ENCODE measurements at places on chromosomes 16 and 17. TPM values are rescaled to one million over a fixed set of nuclear protein-coding genes. Genes with fewer than 3 reads are reported as not detected.

Gene ICAM2
- polyA plus RNA-seq = 6.0 TPM

Gene TP53TG3D
- 1.2 TPM for polyA plus RNA-seq

DNA sequence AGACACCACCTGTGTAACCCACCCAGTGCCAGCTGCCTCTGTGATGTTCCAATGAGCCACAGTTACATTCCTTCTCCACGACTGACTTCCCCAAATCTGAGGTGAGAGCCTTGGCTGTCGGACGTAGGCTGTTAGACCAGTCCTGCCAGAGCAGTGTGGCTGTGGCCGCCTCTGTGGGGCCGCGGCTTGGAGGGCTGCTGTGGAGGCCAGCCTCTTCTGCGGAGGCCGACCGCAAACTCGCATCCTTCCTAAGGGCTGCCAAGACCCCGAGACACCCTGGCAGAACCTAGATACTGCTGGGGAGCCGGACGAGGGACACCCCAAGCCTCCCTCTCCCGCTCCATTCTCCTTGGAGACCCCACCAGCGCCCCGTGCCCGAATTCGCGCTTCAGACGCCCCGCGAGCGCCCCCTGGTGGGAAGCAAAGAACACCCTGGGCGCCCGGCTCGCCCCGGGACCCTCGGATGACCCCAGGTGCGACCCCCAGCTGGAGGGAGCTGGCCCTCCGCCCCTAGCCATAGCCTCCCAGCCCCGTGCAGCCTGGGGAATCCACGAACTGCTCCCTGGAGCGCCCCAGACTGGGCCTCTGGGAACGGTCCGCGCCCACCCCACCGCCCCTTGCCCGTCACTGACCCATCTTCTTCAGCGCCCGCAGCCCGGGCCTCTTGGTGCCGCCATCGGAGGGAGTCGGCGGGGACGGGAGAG lies 547 bp downstream of the PLCD3 start:
- DNase-seq = peak; percentile 79

DNA sequence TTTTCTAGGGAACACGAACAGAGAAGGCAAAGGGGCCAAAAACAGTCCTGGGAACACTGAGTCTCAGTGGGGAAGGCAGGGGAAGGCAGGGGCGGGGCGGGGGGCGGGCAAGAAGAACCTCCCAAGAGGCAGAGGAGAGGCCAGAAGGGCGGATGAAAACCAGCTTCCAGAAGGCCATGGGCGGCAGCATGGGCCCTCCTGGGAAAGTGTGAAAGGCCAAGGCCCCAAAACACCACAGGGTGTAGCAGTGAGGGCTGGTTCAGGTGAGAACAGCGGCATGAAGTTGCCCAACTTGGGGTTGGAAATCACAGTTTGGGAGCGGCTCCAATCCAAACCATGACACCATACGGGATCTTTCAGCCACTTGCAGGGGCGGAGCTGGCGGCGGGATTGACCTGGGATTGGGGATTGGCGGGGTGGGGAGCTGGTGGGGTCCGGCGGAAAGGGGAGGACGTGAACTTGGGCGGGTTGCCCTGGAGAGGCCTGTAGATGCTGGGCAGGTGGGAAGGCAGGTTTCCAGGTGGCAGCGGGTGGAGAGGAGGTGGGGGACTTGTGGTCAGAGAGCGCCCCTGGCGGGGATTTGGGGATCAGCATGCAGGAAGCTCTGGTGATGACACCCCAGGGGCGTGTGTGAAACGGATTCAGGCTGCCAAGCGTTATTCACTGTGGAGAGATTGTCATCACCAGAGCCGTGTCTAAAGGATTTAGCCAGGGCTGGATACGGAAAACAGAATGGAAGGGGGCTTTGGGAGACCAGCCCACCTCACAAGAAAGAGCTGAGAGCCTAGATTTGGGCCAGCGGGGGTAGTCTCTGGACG lies 80.9 kb downstream of the ARHGAP23 start:
- DNase-seq = peak; percentile 90

DNA sequence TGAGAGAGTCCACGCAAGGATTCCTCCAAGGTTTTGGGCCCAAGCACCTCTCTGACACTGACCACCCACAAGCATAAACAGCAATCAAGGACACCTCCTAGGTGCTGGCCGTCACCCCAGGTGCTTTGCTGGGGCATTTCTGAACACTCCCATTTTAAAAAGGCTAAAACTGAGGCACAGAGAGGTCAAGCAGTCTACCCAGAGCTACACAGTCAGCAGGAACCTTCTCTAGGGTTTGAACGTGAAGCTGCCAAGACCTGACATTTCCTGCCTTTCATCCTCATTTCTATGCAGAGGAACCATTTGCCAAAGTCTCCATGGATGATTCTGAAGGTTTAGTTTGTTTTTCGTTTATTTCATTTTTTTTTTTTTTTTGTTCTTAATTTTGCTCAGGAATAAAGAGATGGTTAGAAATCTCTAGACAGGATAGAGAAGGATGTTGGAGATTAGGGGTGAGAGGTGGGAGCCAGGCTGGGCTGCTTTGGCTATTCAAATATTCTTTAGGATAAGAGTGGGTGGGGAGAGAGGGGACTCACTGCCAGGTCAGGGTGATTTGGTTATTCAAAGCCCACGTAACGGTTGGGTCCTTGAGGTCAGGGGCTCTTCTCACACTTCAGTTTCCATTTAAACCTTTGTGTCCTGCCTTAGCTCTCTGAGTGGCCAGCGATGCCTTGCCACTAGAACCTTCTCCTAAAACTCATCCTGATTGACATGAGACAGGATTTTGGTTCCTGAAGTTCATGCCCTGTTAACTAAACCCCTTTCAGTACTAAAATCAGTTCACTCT lies 6.2 kb downstream of the PLCG2 start:
- no peak for DNase-seq

DNA sequence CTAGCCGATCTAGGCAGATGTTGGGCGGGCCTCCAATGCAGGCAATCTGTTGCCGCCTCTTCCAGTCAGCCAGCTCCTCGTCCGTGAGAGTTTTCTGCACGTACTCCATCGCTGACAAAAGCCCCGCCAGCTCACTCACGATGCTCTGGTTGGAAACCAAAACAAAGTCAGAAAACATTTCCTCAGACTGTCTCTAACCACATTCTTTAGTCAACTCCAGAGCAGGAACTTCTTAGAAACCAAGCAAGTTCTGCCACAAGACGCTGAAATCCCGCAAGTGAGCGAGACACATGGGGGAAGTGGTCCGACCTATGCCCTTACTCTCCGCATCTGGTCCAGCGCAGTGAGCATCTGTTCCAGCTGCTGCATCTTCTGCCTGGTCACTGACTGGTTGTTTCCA lies 49.1 kb downstream of the STAT5A start:
- DNase-seq = no peak

GRCh38 chr17:7885367-7886226 lies 3.0 kb upstream of the CHD3 start:
- peak; percentile 80 for DNase-seq

DNA sequence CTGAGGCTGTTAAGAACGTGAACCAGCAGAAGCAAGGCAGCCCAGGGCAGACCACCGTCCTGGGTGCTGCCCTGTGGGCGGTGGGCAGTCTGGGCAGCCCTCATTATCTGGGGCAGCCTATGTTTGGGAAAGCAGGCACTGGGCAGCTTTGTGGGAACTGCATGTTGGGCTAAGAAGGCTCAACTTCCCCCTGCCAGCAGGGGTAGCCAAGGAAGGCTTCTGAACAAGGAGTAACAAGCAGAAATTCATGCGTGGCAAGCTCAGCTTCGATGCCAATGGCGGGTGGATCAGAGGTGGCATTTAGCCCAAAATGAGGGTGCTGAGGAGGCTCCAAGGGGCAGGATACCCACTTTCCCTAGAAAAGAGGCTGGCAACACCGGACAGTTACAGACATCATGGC lies 42.7 kb upstream of the METRNL start:
- DNase-seq = no peak

DNA sequence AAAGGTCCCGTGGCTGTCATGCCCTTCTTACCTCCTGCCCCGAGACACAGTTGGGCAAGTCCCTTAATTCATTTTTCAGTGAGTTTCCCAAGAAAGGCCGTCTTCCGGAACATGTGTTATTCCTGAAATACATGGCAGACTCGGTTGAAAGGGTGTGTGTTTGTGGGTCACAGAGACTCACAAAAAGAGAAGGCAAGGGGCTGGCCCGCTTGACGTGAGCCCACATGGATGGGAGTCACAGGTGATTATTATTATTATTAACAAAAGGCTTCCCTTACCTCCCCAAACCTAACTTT lies 34.1 kb upstream of the CCR7 start:
- DNase-seq = no peak

Gene RDM1
- 3.6 TPM for polyA plus RNA-seq

Data from sigmoid colon (tissue), 7 donors.